T-helper 17 cell (primary cell): ENCODE measurements at places on chromosomes 7 and 10.
A peak's percentile ranks its signal among the peaks of the same experiment; 100 is the strongest.

DNA sequence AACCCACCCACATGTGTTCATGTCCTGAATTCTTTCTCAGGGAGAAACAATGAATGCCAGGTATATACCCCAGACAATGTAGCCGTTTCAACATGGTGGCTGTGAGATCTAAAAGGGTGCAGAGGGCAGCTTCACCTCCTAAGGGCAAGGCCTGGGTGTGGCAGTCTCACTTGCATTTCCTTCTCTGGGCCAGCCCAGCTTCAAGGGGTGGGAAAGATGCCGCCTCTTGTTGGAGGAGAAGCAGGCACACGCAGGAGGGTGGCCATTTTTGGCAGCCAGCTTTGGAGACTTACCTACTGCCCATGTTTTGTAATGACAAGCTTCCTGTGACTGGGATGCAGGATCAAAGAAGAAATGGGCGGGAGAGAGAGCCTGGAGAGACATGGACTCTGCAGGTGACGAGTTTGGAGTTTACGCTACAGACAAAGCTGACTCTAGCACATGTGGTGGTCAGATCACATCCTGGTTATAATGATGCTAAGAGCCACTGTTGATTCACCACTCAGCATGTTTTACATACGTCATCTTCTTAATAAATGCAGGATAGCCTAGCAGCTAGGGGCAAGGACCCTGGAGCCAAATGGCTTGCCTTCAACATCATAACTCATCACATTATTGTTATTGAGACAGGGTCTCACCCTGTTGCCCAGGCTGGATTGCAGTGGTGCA lies 116.6 kb downstream of the ANLN start:
- no peak overlapping the region for H3K4me3 ChIP-seq
- H3K27me3 ChIP-seq: peaks cover 5% of the 10 kb centered on the region
- no peak overlapping the region for H3K27ac ChIP-seq
- no peak for DNase-seq
- H3K4me1 ChIP-seq: no peaks in the 10 kb centered on the region

GRCh38 chr7:158655931-158656441 lies 48.6 kb downstream of the NCAPG2 start:
- H3K27me3 ChIP-seq: no peaks in the 10 kb centered on the region
- H3K4me1 ChIP-seq: peaks cover 7% of the 10 kb centered on the region
- no peak for DNase-seq
- peak overlapping the region; percentile 49 for H3K4me3 ChIP-seq
- H3K27ac ChIP-seq: no peak overlapping the region

DNA sequence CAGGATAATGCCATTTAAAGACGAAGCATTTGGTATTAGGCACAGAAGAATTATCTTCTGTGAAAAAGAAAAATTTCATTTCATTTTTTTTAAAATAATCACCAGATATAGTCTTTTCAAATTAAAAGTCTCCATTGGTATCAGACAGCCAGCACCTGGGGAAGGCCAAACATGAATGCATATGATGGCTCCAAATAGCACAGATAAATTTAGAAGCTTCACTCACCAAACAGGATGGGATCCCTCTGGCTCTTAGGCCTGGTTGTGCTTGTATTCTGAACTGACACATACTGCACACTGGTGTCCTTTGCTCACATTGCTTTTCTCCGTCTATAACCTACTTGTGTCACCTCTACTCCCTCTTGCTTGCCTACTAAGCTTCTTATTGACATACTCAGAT lies 169.5 kb upstream of the CHRM2 start:
- H3K36me3 ChIP-seq: no peaks in the 10 kb centered on the region
- no peak overlapping the region for H3K27ac ChIP-seq
- H3K27me3 ChIP-seq: no peaks in the 10 kb centered on the region
- H3K4me1 ChIP-seq: no peaks in the 10 kb centered on the region
- no peak overlapping the region for H3K4me3 ChIP-seq

- no peaks in the 10 kb centered on the region for H3K36me3 ChIP-seq
- no peaks in the 10 kb centered on the region for H3K4me1 ChIP-seq
- no peak for DNase-seq
- H3K27ac ChIP-seq: no peak overlapping the region
- H3K27me3 ChIP-seq: no peaks in the 10 kb centered on the region
Measured at GRCh38 chr7:158157460-158157859, 430.2 kb downstream of the PTPRN2 start.

DNA sequence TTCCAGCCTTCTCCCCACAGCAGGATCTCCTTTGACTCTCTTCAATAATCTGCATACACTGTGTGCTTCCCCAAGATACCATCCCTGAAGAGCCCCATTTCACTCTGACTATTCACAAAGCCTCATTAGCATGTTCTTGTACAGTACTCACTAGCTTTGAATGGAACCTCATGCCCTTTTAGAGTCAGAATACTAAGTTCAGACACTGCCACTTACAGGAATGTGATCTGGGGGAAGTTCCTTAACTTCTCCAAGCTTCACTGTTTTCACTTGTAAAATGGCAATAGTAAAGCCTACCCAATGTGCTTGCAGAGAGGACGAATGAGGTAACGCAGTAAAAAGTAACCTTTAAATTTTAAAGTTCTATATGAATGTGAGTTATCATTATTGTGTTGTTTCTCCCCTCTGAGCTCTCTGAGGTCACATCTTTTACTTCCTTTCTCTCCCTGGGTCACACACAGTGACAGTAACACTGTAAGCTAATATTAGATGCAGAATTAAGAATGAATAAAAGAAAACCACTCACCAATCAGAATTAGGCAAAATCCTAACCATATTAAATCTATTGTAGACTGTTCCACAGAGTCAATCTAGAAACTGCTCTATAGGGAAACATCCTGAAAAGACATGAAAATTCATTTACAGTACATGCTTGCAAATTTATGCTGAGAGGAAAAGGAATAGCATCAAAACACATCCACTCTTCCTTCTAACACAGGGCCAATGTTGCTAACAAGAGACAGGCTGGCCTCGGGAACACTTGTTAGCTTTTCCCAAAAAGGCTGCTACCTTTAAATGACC lies 64.2 kb upstream of the IL6 start:
- H3K27me3 ChIP-seq: peaks cover 30% of the 10 kb centered on the region
- H3K4me3 ChIP-seq: no peak overlapping the region
- no peaks in the 10 kb centered on the region for H3K36me3 ChIP-seq
- H3K27ac ChIP-seq: peak overlapping the region; percentile 8

DNA sequence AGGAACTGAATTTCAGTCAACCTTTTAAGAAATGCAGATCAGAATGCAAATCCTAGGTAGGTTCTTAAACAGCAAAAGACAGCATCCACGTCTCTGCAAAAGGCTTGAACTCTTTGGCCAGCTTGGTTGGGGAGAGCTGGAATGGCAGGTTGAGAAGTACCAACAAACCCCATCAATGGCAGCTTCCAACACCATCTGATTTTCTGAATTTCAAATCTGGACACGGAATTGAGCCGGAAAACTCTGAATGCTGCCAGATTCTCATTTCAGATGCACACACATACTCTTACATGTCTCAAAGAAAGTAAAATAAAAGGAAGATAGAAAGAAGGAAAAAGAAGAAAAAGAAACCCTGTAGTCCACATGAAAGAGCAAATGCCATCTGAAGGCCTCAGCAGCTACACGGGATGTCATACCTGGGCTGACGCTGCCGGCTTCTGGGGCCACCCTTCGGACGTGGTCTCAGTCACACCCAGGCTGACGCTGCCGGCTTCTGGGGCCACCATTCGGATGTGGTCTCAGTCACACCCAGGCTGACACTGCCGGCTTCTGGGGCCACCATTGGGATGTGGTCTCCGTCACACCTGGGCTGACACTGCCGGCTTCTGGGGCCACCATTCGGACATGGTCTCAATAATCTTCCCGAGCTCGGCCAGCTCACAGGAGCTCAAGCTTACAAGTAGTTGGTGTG lies 165.3 kb downstream of the PTPRN2 start:
- no peak overlapping the region for H3K27ac ChIP-seq
- H3K27me3 ChIP-seq: peaks cover 7% of the 10 kb centered on the region
- no peak for DNase-seq
- no peaks in the 10 kb centered on the region for H3K4me1 ChIP-seq

DNA sequence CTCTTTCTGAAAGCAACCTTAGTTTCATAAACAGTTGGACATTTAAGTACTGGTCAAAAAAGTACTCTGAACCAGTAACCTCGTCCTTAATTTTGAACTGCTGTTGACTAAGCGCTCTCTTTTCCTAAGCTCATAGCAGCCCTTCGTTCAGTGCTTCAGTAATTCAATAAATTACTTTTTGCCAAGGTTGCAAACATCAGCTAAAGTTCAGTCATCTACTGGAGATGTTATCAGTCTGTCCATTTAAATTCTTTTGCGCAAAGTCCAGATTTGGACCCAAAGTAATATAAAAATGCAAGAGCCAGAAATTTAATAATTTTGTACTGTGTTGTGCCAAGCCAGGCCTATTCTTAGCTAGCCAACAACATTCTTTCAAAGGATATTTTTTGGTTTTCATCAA lies 8.4 kb downstream of the PTPRE start:
- H3K27ac ChIP-seq: no peak overlapping the region
- no peak overlapping the region for H3K4me3 ChIP-seq
- H3K27me3 ChIP-seq: peaks cover 13% of the 10 kb centered on the region

DNA sequence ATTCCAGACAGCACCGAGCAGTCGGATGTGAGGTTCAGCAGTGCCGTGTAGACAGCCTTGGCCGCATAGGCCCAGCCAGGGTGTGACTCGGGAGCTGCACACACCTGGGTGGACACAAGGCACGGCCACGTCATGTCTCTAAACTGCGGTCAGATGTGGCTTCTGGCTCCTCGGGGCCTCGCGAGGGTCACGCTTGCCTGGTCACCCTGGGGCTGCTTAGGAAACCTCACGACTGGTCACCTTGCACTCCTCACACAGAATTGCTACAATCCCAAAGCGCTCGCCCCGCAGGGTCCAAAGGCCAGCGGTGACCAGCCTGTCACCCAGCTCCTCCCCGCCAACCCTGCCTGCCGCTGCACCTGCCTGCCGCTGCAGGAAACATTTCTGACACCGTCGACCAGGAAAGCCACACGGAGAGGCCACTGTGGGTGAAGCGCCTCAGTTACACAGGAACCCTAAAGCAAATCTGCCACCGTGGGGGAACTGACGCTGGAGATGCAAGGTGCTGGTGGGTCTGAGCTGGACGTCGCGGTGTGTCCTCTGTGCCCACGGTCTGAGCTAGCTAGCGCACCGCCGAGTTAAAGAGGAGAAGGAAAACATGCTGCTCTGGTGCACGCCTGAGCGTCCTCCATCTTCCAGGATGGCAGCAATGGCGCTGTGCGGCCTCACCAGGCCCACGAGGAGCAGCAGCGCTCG lies 5.0 kb downstream of the GPER1 start:
- no peak overlapping the region for H3K27ac ChIP-seq
- H3K27me3 ChIP-seq: no peaks in the 10 kb centered on the region
- DNase-seq: no peak
- H3K4me3 ChIP-seq: no peak overlapping the region

DNA sequence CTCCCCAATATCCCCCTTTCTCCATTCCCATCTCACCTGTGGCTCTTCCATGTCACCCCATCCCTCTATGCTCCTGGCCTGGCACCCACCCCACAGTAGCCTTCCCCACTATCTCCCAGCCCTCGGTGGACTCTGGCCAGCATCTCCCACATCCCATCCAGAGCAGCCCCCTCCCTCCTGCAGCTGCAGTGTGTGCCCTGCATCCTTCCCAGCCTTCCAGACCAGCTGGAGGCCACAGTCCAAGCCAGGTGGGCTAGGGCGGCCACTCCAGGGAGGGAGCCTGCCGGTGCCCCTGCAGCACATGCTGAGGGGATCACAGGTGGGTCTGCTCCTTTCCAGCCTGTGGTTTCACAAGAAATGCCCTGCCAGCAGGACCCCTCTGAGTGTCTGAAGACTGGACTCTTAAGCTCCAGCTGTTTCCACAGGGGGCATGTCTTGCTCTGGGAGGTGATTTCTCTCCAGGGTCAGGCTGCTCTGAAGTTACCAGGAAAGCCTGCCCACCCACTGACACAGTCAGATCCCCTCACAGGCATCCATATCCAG lies 90.9 kb upstream of the PPIF start:
- peak overlapping the region; percentile 47 for H3K27ac ChIP-seq
- H3K36me3 ChIP-seq: no peaks in the 10 kb centered on the region
- no peak overlapping the region for H3K4me3 ChIP-seq
- DNase-seq: no peak
- H3K27me3 ChIP-seq: no peaks in the 10 kb centered on the region
- H3K4me1 ChIP-seq: peaks cover 28% of the 10 kb centered on the region

- H3K4me3 ChIP-seq: no peak overlapping the region
- no peaks in the 10 kb centered on the region for H3K36me3 ChIP-seq
- no peak for DNase-seq
- peaks cover 15% of the 10 kb centered on the region for H3K27me3 ChIP-seq
- peaks cover 2% of the 10 kb centered on the region for H3K4me1 ChIP-seq
Measured at GRCh38 chr7:51430480-51431086, 114.0 kb upstream of the COBL start.

GRCh38 chr7:67604461-67605386 lies 608.1 kb downstream of the TYW1 start:
- H3K36me3 ChIP-seq: no peaks in the 10 kb centered on the region
- no peak overlapping the region for H3K27ac ChIP-seq
- DNase-seq: no peak
- H3K27me3 ChIP-seq: no peaks in the 10 kb centered on the region
- H3K4me3 ChIP-seq: no peak overlapping the region

DNA sequence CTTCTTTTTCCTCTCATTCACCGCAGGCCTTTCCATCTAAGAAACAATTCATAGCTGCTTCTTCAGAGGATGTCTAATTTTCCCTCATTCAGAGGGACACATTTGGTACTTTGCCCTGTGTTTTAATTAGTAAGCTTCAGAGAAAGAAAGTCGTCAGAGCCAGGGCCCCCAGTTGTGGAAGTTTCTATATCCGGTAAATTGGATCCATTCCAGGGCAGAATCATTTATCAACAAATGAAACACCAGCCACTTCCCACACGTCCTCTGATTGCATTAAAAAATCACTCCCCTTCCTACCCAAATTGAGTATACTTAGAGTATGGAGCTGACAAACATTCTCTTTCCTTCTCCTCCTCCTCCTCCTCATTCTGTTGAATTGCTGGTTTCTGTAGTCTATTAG lies 205.8 kb upstream of the HDAC9 start:
- H3K27me3 ChIP-seq: peaks cover 33% of the 10 kb centered on the region
- no peak overlapping the region for H3K27ac ChIP-seq
- no peaks in the 10 kb centered on the region for H3K36me3 ChIP-seq
- no peak for DNase-seq
- no peak overlapping the region for H3K4me3 ChIP-seq
- H3K4me1 ChIP-seq: peaks cover 7% of the 10 kb centered on the region

DNA sequence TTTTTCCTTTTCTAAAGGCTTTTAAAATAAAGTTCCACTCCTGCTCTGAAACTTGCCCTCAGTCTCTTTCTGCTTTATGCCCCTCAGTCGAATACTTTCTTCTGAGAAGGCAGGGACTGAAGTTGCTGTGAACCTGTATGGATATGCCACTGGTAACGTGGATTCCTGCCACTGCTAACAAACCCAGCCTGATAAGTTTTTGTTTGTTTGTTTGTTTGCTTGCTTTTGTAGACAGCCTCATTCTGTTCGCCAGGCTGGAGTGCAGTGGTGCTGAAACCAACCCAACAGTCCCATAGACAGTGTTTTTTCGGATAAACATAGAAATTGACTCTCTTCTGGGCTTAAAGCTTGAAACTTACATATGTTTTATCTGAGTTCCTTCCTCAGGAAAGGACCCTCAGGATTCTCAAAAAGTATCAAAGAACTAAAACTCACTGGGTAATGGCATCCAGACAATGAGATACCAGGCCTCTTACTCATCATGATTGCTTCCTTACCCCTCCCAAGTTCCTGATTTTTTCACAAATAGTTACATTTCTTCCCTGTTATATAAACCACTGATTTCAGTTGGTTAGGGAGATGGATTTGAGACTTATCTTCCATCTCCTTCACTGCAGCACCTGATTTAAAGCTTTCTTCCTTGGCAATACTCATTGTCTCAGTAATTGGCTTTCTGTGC lies 273.6 kb downstream of the SDHAF3 start:
- H3K4me3 ChIP-seq: no peak overlapping the region
- no peaks in the 10 kb centered on the region for H3K4me1 ChIP-seq
- H3K27me3 ChIP-seq: no peaks in the 10 kb centered on the region
- H3K27ac ChIP-seq: no peak overlapping the region
- no peak for DNase-seq
